ENCODE measurements at places on chromosomes 1 and 21.

GRCh38 chr21:46153247-46154154, 1.9 kb downstream of the FTCD start:
- DNase-seq: no peak

DNA sequence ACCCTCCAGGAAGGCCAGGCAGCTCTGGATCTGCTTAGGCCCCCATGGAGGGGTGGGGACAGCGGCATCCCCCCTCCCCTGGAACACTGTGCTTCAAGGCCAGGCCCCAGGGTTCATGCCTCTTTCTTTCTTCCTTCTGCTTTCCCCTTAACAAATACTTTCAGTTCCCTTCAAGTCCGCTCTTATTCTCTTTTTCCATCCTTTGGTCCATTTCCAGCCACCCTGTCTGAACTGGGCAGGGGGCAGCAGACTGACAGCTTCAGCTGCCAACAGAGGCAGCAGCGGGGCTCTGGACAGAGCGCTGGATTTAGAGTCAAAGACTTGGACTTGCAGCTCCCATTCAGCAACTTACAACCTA, 1.1 kb upstream of the CD244 start:
- DNase-seq: no peak

- DNase-seq: no peak
Observed at GRCh38 chr21:37073417-37074196, 553 bp downstream of the TTC3 start.

GRCh38 chr1:116851846-116852245, 57.9 kb upstream of the PTGFRN start:
- DNase-seq: no peak

GRCh38 chr1:1125945-1126344, 10.1 kb upstream of the C1orf159 start:
- no peak for DNase-seq

DNA sequence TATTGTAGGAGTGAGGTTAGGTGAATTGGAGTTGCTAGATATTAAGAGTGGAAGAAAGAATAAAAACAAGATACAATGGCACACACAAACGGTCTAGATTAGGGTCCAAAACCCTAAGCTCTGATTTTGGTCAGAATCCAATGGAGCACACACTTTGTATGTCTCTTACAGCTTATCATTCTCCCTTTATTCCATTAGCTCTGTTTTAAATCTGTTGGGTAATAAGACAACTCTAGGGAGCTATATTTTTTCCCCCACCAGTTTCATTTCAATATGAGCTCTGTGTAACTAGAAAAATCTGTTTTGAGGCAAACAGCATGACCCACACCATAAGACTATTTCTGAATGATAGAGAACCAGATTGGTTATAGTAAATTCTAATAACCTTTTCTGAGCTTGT, 465.6 kb downstream of the ADGRL2 start:
- no peak for DNase-seq

GRCh38 chr1:234645964-234646363, 36.0 kb upstream of the IRF2BP2 start:
- DNase-seq: no peak

GRCh38 chr1:2544875-2545640, 11.1 kb upstream of the TNFRSF14 start:
- DNase-seq: no peak

DNA sequence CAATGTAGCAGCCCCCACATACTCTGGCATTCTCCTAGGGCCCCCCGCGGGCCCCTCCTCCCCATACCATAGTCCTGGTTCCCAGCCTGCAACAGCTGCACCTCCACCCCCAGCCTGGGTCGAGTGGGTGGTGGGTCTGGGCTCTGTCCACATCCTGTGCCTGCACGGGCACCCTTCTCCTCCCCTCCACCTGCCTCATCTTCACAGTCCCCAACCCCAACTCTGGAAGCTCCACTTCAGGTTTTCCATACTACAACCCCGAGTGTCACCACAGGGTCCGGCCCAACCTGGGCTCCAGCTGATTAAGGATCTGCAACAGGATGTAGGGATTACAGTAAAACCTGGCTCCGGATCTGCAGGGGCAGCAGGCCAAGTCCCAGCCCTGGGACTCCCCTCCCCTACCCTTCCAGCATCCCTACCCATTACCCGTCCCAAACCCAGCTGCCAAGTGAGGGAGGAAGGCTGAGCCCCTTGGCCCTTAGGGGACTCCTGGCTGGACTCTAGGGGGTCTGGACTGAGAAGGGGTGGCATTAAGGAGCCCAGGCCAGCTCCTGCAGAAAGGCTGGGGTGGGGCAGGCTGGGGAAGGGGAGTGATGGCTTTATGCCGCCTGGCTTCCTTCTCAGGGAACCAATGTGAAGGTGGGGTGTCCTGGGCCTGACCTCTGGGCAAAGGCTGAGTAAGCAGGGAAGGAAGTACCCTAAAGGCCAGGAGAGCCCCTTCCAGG, 116.8 kb downstream of the CASZ1 start:
- DNase-seq: no peak
